Activated T-cell treated with anti-CD3 and anti-CD28 coated beads, Interleukin-2, amount 50 U/mL, for 1 hour (primary cell): ENCODE measurements at places on chromosomes 12 and 14.

DNA sequence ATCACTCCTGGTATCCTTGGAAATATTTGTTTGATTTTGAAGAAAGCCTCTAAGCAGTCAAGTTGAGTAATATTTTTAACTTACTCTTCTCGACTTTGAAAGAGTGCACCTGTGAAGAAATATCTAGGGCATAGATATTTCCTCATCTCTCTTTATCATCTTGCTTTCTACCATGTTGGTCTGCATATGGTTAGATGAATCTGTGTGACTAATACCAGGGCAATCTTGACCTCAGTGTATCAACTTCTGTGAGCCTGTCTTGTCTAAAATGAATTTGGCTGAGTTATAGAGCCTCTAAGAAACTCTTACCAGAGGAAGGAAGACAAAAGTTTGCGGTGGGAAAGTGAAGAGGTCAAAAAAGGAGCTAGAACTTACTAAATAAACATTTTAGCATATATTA is 68.4 kb downstream of the SYT1 start:
- DNase-seq: no peak

DNA sequence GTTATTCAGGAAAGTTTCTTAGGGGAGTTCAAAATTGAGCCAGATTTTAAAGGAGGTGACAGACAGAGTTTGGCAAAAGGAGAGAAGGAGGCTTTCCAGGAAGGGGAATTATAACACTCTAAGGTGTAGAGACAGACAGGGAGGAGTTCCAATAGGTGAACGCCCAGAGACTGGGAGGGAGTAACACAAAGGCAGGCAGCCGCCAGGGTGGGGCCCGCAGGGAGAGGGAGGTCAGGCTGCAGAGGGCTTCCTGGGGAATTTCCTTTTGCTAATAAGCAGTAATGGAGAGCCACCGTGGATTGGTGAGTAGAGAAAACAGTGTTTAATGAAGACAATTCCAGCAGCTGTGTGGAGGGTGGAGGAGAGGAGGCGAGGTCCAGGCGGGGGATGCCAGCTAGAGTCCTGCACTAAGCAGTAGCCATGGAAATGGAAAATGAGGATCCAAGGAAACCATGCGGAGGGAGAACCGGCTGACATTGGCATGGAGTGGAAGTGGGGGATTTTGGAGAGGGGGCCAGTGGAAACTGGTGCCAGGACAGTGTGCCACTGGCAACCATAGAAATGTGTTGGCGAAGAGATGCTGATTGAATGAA is 22.2 kb downstream of the GRIN2B start:
- no peak for DNase-seq

- no peak for DNase-seq
Observed at GRCh38 chr12:95205016-95205624, 12.1 kb downstream of the FGD6 start.

DNA sequence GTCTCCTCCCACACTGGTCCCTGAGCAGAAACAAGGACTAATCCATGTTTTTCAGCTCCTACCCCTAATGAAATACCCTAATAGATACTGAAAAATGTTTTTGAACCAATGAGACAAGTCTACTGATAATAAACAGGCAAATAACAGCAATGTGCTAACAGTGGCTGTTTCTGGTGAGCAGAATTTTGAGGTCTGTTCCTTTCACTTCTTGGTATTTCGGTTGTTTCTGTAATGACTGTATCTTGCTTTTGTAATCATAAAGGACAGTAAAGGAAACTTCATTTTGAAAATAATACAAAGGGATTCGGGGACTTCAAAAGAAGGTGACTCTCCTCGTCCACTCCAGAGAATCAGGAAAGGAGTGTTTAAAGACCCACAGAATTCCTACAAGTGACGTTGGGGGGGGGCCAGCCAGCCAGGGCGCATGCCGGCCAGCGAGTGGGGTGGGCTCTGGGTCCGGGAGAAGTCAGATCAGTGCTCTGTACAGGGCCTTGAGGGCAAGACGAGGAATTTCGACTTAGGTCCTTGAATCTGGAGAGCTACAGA is 1.1 kb upstream of the CD9 start:
- no peak for DNase-seq

- no peak for DNase-seq
Observed at GRCh38 chr12:50246873-50247612, 36.3 kb downstream of the LIMA1 start.

DNA sequence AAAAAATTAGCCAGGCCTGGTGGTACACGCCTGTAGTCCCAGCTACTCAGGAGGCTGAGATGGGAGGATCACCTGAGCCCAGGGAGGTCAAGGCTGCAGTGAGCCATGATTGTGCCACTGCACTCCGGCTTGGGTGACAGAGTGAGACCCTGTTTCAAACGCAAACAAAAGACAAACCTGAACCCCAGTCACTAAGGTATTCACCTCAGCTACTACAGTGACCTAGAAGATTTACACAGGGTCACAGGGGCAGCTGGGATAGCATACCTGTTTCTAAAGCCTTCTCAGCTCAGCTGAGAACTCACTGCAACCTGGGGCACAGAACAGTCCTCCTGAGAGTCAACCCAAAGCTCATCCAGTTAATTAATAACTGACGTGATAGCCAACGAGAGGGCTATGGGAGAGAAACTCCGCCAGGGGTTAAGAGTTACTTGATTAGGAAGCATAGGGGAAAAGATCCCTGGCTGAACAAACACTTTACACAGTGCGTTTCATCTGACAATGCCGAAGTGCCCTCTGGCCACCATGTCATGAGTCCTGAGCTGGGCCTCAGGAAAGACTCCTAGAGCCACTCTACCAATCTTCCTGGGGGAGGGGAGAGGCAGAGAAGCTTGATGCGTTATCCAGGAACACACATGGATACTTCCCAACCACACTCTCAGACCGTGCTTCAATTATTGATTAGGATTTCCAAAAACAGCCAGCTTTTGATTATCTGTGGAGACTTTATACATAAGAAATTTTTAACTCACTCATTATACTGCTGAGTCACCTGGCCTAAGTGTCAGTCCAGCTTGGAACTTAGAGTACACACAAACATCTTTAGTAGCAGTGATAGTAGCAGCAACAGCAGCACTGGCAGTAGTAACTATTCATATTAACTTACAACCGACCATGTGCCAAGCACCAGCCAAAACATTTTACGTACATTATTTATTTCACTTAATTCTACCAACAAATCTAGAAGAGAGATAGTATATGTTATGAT is 48.2 kb downstream of the FOXN3 start:
- no peak for DNase-seq

DNA sequence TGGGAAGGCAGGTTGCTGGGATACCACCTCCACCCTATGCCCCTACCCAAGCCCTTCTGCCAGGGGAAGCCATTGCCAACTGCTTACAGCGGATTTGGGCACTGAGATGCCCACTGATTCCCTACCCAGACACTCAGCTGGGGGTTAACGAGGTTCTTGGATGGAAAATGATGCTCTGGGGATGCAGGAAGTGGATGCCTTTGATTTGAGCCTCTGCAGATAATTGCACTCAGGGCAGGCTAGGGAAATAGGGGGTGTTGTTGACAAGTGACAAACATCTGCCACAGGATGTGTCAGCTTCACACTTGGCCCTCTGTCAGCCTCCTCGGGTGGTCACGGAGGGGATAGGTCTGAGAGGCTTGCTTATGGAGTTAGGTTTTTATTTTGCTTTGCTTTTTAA is 57.4 kb downstream of the RPH3A start:
- no peak for DNase-seq

DNA sequence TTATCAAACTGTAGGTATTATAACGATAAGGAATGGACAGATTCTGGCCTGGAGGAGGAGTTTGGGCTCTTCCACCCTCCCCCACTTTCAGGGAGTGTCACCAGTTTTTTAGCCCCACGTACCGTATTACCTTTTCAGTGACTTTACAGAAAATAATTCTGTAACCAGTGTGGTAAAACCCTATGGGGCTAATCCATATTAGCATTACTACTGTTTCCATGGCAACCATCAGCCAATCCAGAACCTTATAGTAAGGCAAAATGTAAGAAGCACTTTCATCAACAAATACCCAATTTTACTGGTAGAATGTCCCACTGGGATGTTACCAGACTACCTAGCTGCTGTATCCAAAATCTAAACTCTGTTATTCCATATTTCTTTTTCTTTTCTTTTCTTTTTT is 50.7 kb downstream of the BICDL1 start:
- no peak for DNase-seq

DNA sequence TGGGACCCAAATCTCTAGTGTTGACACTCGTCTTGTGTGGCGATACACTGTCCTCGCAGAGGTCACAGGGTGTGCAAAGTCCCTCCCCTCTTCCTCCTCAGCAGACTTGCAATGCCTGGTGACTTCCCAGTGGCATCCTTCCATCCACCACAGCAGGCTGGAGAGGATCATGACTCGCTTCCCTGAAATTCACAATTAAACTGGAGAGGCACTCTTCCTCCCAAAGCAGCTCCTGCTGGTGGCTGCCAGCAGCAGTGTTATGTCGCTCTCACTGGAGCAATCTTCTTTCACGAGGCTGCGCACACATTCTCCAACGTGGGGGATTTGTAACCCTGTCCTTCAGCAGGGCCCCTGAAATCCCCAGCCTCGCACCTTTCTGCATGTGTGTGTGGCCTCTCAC is 145.2 kb upstream of the TMCC3 start:
- no peak for DNase-seq

- DNase-seq: no peak
Observed at GRCh38 chr12:91144053-91144452, 32.8 kb upstream of the LUM start.

DNA sequence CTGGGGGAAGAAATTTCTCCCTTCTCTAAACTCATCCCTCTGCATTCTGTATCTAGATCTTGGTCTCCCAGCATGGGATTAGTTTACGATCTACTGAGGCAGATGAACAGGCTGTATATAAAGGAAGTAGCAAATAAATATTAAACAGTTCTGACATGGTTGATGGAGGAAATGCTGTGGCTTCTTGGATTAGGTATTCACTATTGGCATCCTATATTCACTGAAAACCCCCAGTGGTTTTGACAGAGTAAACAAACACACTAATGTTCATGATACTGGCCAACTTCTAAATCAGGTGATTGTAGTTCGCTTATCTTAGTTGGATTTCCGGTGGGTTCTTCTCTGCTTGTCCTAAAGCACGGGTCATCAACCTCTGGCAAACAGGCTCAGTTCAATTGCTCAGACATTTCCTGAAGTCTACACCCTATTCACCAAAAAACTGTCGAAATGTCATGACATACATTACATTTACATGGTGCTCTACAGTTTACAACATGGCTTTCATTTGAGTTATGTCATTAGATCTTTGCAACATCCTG is 433.9 kb downstream of the EGLN3 start:
- DNase-seq: no peak

GRCh38 chr12:41663598-41664265 is 475.6 kb downstream of the PDZRN4 start:
- DNase-seq: no peak

DNA sequence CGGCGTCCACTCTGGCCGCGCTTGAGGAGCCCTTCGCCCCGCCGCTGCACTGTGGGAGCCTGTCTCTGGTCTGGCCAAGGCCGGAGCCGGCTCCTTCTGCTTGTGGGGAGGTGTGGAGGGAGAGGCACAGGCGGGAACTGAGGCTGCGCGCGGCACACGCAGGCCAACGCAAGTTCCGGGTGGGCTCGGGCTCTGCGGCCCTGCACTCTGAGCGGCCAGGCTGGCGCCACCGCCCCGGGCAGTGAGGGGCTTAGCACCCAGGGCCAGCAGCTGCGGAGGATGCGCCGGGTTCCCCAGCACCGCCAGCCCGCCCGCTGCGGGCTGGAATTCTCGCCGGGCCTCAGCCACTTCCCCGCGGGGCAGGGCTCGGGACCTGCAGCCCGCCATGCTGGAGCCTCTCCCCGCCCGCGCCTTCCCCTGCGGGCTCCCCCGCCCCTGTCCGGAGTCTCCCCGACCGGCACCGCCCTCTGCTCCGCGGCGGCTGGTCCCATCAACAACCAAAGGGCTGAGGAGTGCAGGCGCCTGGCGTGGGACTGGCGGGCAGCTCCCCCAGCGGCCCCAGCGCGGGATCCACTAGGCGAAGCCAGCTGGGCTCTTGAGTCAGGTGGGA is 921.2 kb upstream of the FOXG1 start:
- DNase-seq: no peak

- no peak for DNase-seq
Observed at GRCh38 chr12:69886715-69887114, 61.7 kb downstream of the MYRFL start.

DNA sequence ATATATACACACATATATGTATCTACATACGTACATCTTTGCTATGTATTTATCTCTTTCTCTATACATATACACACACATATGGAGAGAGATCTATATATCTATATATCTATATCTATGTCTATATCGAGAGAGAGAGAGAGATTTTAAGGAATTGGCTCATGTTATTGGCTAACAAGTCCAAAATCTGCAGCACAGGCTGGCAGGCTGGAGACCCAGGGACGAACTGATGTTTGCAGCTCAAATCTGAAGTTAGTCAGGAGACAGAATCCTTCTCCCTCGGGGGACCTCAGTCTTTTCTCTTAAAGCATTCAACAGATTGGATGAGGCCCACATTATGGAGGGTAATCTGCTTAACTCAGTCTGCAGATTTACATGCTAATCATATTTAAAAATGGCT is 40.7 kb upstream of the DACT1 start:
- DNase-seq: no peak

DNA sequence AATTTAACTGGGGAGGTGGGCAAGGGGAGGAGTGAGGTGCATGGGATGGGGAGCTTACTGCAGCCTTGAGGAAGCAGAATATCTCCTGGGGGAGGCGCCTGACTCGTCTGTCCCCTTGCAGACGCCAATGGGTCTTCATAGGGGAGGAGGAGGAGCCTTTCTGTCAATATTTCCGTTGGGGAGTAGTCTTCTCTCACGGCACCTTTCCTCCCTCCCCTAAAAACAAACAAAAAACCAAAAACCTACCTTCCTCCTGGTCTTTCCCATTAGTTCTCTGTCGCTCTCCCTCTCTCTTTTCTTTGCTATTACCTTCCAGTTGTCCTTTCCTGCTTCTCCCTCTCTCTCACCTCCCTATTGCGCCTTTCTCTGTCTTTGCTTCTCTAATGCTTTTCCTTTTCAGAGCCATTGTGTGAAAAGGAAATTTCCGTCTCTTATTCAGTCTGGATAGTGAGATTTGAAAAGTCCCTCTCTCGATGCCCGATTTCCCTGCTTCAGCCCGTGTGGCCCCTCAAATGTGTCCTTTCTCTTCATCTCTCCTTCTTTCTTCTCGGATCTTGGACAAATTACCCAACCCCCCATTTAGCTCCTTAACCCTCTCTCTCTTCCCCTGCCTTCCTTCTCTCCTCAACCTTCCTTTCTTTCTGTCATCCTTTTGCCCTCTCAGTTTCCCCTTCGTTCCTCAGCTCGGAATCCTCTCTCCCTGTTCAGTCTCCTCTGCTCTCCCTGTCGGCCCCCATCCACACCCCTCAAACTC is 5.9 kb downstream of the GPR84 start:
- DNase-seq: peak; percentile 40

DNA sequence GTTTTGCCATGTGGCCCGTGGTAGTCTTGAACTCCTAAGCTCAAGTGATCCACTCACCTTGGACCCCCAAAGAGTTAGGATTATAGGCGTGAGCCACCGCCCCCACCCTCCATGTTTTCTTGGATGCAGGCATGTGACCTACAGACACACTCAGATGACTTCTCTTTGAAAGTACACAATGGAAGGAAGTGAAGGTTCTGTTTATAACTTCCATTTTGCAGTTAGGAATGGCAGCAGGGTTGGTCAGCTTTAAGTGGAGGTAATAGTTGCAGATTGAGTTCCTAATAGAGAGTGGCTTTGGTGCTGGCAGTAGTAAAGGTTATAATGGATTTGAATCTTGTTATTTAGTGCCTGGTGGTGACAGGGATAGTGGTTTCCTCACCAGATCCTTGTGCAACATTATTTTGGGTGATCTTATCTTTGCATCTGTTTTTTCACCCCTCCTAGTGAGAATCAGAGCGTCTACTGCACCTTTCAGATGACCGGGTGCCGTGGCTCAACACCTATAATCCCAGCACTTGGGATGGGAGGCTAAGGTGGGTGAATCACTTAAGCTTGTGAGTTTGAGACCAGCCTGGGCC is 15.3 kb downstream of the LARP4 start:
- DNase-seq: no peak
